ENCODE measurements at places on chromosomes 3 and 15. TPM values are rescaled to one million over a fixed set of nuclear protein-coding genes. Genes with fewer than 3 reads are reported as not detected.

The ARPIN gene
- 31.1 TPM for total RNA-seq

The DPH3 gene
- 6.8 TPM for total RNA-seq

DNA sequence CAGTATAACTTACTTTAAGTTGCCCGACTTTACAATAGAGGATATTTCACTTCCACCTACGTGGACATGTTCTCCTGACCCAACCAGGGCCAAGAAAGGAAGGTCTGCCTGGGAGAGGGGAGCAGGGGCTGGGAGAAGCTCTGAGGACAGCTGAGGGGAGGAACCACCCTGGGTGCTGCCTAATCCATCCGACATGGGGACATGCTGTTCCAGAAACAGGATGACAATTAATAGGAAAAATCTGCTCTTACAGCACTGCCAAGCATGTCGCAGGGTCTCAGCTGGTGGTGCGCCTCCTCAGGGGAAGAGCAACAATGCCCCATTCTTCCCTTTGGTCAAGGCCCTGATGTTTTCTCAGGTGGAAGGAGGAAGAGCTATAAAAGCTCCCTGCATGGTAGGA, 132.3 kb downstream of the NTRK3 start:
- no peak for DNase-seq

DNA sequence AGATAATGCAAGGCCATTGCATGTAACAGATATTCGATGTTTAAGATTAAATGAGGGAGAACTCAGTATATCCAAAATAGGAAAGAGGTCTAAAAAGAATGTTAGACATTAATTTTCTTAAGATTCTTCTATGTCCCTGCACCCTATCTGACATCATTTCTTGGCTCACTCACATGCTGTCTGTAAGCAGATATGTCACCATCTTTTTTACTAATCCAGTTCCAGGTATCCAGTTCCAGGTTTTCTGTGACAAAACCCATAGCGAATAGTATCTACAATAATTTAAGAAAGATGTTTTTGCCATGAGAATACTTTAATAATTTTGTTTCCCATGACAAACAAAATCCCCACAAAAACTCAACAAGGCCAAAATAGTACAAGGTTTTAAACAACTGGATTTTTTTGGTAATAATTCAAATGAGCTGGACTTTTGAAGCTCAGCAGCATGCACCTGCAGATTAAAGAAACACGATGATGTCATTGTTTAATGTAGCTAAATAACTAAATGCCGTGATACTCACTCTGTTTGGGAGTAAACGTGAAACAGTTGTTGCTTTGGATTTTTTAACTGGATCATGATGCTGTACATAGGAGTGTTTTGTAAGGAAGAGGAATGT, 867.6 kb downstream of the EPHA3 start:
- no peak for DNase-seq

The CPLX3 gene
- total RNA-seq: not detected

GRCh38 chr3:176247191-176247590, 950.1 kb downstream of the TBL1XR1 start:
- DNase-seq: no peak

The SECISBP2L gene
- total RNA-seq: 17.0 TPM

The CCDC54 gene
- not detected for total RNA-seq

- no peak for DNase-seq
Observed at GRCh38 chr3:187041362-187042307, 97.7 kb downstream of the RPL39L start.
